BJ (cell line): ENCODE measurements at places on chromosomes 2 and 18. TPM values are rescaled to one million over a fixed set of nuclear protein-coding genes. Genes with fewer than 3 reads are reported as not detected.

GRCh38 chr2:137940154-137940553 lies 24.1 kb upstream of the HNMT start:
- DNase-seq: no peak

GRCh38 chr2:134897932-134898331 lies 20.7 kb upstream of the CCNT2 start:
- DNase-seq: no peak

DNA sequence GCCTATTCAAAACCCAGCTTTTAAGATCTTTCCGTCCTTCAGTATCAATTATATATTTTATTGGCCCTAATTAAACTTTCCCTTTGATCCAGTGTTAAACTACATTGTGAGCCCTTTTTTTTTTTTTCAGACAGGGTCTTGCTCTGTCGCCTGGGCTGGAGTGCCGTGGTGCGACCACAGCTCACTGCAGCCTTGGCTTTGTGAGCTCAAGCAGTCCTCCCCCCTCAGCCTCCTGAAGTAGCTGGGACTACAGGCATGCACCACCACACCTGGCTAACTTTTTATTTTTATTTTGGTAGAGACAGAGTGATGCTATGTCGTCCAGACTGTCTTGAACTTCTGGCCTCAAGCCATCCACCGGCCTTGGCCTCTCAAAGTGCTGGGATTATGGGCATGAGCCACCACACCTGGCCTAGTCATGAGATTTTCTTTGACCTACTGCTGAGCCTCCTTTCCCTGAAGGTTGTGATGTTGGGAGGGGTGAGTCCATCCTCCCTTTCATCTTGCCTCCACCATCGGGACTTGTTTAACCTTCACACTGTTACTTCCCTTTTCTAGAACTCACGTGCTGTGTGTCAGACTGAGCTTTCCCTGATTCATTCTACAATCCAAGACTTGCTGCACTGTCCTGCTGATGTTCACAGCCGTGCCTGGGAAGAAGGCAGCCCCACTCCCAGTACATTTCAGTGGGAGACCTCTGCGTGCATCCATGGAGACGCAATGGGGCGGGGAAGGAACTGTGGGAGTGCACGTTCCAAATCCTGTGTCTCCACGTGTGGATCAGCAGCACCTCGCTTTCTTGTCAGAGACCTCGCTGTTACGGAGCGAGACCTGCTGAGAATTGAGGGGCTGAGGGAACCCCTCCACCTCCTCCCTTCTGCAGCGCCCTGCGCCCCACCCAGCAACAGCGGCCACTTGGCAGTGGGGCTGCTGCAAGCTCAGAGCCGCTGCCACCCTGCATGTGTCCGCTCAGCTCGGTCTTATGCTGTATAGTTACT lies 10.8 kb downstream of the OXER1 start:
- DNase-seq: no peak

GRCh38 chr2:220452561-220452960 lies 825.1 kb downstream of the SLC4A3 start:
- DNase-seq: no peak

DNA sequence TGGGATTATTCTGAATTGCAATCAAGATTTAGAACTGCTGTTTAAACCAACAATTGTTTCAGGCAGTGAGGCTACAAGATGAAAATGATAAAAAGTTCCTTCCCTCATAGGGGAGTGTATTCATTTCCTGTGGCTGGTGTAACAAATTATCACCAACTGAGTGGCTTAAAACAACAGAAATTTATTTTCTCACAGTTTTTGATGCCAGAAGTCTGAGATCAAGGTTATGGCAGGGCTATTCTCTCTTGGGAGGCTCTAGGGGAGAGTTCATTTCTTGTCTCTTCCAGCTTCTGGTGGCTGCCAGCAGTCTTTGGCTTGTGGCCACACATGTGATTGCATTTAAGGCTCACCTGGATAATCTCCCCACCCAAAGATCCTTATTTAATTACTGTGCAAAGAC lies 290.5 kb upstream of the ZSWIM2 start:
- no peak for DNase-seq

The CKAP2L gene
- polyA plus RNA-seq: 3.3 and 6.4 TPM in 2 replicates

The TCF7L1 gene
- polyA plus RNA-seq: 1.9 and 3.2 TPM in 2 replicates

DNA sequence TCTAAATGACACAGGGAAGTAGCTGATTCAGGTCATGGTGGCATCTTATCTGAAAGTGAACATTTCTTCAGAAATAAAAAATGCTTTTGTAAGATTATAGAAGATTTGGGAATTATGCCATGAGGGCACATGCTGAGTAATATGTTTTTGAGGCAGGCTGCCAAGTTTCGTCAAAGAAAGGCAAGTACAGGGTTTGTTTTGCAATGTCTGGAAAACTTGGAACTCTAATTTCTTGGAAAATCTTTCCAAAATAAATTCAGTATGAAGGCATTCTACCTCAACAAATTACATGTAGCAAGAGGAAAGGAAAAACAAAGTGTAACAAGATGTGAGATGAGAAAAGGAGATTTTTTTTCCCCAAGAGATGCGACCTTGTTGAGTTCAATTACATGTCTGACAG lies 167.7 kb downstream of the PLCL1 start:
- peak; percentile 24 for DNase-seq

DNA sequence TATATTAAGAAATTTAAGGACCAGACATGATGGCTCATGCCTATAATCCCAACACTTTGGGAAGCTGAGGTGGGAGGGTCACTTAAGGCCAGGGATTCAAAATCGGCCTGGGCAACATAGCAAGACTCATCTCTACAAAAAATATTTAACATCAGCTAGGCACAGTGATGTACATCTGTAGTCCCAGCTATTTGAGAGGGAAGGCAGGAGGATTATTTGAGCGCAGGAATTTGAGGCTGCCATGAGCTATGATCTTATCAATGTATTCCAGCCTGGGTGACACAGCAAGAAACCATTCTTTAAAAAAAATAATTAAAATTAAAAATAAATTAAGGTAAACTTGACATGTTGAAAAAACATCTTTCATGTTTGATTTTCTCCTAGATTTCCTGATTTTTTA lies 564.2 kb downstream of the MBD2 start:
- no peak for DNase-seq

The TMEM169 gene
- polyA plus RNA-seq: 0.05 and 0.10 TPM in 2 replicates

DNA sequence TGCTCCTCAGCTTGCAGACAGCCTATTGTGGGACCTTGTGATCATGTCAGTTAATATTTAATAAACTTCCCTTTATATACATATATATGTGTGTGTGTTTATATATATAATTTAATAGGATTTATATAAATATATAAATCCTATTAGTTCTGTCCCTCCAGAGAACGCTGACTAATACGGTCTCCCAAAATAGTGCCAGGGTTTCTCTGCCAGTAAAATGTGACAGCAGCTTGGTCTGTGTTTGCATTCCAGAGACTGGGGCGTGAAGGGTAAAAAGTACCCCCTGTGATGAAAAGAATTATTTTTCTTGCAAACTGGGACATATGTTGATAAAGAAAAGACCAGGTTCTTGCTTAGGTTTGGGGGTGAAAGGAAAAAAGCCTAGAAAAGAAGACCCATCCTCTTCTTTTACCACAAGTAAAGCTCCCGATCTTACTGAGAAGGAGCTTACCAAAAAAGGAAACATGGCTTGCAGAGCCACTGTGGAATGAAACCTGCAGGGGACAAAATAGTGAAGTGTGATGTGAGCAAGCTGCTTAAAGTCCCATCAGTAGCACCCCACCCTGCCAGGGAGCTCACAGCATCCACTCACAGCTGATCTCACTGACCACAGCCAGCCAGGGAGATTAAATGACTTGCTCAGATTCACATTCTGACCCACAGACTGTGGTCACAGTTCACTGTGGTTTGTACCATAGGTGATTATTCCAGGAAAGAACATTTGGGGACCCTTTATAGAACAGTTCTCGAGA lies 110.9 kb upstream of the RMP24 start:
- no peak for DNase-seq

DNA sequence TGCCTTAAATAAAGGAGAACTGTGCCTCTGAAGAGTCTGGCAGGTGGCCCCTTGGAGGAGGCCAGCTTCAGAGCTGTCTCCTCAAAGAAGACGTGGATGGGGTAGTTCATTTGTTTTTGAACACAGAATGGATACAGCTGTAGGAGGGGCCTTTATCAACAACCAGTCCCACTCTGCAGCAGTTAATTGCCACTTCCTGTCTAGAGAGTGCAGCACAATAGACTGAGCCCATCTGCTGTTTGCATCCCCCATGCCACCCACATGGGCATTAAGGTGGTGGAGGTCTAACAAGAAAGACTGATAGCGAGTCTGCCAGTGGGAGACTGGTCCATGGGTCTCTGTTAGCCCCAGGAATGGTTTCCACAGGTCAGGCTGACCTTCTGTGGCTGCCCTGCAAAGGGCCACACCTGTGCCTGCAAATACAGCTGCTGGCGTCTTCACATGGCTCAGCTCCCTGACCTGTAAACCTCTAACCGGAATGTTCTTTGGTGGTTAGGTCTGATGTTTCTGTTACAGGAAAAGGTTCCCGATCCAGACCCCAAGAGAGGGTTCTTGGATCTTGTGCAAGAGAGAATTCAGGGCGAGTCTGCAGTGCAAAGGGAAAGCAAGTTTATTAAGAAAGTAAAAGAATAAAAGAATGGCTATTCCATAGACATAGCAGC lies 153.3 kb upstream of the ITGA6 start:
- DNase-seq: no peak

- DNase-seq: no peak
These were observed 37.3 kb upstream of the B3GNT2 start for GRCh38 chr2:62158444-62159121.

The MYOM1 gene
- polyA plus RNA-seq: 0.26 and 0.48 TPM in 2 replicates

DNA sequence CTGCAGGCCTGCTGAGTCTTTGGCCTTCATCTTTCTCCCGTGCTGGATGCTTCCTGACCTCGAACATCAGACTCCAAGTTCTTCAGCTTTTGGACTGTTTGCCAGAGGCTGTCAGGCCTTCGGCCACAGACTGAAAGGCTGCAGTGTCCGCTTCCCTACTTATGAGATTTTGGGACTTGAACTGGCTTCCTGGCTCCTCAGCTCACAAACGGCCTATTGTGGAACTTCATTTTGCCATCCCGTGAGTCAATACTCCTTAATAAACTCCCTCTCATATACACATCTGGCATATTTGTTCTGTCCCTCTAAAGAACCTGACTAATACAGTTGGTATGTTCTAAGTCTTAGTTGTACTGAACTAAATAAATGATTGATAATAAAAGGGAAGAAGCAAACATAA lies 702.8 kb upstream of the LINC00305 start:
- DNase-seq: no peak

DNA sequence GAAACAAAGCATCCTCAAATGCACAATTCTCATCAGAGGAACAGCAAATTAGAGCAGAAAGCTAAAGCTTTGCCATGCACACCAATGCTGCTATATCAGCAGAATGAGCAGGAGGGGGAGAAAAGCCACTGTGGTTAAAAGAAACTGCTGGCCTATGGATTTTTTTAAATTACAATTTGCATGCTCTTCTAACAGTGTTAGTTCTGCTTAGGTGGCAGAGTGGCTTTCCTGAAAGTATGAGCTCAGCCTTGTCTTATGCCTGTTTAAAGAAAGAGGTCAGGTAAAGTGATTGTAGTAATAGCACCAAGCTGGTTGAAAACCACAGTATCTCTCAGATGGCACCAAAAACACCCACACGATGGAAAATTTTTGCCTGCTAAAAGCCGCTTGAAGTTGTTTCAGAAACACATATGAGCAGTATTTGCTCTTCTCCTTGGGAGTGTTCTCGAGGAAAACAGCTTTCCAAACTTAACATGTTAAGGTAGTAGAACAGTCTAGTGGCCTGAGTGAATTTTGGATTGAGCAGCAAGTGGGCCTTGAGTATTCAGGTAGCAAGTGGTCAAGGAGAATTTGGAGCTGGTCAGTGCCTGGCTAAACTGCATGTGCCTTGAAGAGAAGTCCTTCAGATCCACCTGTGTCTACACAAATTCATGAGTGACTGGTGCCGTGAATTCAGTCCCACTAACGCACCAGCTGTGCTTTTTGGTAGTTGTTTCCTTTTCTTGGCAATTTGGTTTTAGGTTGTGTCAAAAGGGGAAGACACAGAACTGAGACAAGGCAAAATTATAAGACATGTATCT lies 19.6 kb upstream of the NDUFV2 start:
- DNase-seq: no peak

GRCh38 chr2:191611614-191612013 lies 66.3 kb upstream of the NABP1 start:
- DNase-seq: no peak

The CDH19 gene
- not detected in 2 replicates for polyA plus RNA-seq

GRCh38 chr2:71449343-71449742 lies 4.0 kb upstream of the DYSF start:
- DNase-seq: no peak

The HOXD3 gene
- 0.07 TPM in 1 of 2 replicates, not detected in the other for polyA plus RNA-seq
